AG04449 (cell line): ENCODE measurements at places on chromosomes 16 and 17.

GRCh38 chr17:700504-701094 lies 14.0 kb downstream of the VPS53 start:
- DNase-seq: no peak

- DNase-seq: no peak
Observed at GRCh38 chr17:48104440-48104839, 3.1 kb upstream of the SNX11 start.

DNA sequence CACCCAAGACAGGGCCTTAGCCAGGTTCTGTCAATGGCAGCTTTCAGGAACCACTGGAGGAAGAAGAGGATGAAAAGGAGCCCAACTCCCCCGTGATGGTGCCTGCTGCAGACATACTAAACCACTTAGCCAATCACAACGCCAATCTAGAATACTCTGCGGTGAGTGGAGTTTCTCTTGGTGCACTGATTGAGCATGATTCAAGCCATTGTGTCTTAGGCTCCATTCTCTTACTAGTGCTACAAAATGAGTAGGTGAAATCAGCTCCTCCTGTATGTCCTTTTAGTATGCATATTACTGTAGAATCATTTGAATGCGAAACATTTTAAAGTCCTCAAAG lies 1.4 kb downstream of the SETD6 start:
- DNase-seq: no peak

DNA sequence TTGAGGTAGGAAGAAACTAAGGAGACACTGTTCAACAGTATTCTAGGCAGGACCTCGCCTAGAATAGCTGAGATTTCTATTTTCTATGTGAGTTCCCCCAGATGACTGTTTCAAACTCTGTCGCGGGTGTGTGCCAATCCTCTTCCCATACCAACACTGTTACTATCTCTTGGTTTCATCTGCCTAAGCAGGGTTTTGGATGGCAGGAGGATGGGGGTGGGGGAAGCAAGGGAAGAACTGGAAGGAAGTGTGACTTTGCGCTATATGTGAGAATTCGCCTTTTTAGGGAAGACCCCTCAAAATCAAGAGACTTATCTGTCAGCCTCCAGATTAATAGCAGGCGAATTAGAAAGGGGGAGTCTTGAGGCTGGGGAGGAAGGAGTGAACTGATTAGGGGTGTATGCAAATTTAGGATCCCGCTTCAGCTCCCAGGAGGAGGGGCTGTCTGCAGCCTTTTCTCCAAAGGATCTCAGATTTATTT lies 521 bp upstream of the G6PC3 start:
- DNase-seq: no peak

DNA sequence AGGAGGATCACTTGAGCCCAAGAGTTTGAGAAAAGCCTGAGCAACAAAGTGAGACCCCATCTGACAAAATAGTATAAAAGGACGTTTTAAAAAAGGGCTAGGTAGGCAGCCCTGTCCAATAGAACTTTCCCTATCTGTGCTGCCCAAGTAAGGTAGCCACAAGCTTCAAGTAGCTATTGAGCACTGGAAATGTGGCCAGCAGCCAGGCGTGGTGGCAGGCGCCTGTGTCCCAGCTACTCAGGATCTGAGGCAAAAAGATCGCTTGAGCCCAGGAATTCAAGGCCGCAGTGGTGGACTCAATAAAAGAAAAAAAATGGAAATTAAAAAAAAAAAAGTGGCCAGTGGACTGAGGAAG lies 1.5 kb upstream of the NQO1 start:
- no peak for DNase-seq

DNA sequence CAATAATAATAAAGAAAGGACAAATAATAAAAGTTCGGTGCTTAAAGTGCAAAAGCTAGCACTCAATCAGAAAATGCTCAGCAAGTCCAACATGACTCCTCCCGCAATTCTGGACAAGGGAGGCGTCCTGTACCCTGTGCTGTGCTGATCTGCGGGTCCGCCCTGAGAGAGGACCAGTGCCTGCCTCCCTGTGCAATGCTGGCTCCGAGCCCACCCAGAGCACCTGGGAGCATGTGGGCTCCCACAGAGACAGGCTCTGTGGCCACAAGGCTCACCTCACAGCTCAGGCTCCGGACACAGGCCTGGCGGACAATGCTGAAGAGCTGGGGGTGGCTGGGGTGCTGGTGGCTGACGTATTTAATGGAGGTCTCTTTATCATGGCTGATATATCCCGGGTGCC lies 11.1 kb downstream of the FLCN start:
- no peak for DNase-seq
